ENCODE measurements at places on chromosomes 2 and 18. TPM values are rescaled to one million over a fixed set of nuclear protein-coding genes. Genes with fewer than 3 reads are reported as not detected.

GRCh38 chr2:64086347-64087082, 57.7 kb downstream of the PELI1 start:
- no peak for DNase-seq

- no peak for DNase-seq
Measured at GRCh38 chr2:165905854-165906253, 47.7 kb downstream of the TTC21B start.

DNA sequence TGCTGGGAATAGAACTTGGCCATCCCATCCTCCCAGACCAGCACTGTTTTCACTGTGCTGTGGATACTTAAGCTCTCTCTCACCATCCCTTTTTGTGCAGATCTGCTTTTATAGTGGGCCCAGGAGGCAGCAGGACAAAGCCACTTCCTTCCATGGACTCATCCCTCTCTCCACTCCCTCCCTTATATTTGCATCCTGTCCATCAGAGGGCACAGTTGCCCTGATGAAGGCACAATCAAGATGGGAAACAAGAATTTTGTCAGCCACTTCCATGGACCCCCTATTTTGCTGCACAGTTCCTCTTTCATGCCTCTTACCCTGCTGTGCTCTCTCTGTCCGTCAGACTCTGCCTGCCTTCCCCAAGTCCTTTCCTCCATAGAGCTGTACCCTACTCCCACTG, 338.7 kb downstream of the HRH4 start:
- DNase-seq: no peak

GRCh38 chr2:17309741-17310339, 208.4 kb downstream of the RAD51AP2 start:
- DNase-seq: peak; percentile 49

Gene MAP3K19
- total RNA-seq: not detected

DNA sequence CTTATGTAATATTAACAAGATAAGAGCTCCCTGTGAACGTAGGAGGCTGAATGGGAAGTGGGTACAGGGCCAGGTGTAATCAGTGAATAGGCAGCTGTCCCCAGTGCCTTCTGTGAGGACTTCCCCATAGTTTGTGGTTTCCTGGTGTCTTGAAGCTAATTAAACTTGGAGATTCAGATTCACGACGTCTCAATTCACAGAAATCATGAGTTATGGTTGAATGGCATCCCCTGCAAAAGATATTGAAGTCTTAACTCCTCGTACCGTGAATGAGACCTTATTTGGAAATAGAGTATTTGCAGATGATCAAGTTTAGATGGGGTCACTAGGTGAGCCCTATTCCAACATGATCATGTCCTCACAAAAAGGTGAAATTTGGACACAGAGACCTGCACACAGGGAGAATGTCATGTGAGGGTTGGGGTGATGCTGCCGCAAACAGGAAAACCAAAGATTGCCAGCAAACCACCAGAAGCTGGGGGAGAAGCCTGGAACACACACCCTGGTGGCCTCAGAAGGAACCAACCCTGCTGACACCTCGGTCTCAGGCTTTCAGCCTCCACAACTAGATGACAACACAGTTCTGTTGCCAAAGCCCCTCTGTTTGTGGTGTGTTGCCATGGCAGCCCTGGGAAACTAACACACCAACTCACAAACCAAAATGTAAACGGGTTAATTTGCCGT, 13.2 kb downstream of the ARL4C start:
- no peak for DNase-seq

DNA sequence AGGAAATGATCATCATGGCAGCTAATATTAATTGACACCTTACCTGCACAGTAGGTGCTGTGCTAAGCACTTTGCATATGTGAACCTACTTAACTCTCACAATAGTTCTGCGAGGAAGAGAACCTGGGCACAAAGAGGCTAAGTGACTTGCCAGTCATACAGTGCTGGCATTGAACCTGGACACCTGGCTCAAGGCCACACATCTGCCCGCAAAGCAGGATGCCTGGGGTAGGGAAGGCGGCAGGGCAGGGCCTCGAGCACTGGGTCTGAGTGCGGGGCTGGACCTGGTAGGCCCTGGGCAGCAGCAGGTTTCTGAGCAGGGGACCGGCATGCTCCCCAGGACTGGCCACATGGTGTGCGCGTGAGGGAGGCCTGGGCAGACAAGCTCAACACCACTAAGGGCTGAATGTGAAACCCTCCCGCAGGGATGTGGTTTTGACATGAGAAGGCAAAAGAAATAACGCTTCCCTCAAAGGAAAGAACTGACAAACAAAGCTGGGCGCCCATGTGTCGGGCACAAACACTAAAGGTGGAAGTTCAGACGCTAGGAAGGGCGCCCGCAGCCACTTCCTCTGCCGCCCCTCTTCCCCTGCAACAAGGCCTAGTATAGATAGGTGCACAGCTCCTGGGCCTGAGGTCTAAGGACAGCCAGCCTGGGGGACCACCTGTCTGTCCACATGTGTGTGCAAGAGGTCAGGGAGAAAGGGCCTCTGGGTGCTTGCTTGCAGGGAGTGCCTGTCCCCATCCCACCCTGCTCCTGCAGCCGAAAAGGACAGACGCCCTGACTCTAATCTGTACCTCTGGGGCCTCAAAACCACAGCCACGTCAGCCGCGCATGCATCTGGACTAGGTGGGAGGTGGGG, 92.5 kb downstream of the ZFP36L2 start:
- DNase-seq: no peak

- no peak for DNase-seq
Measured at GRCh38 chr2:217975626-217976025, 27.2 kb downstream of the TNS1 start.

Gene CNGA3
- not detected for total RNA-seq

Gene DSC1
- total RNA-seq: not detected

- no peak for DNase-seq
Measured at GRCh38 chr2:137380610-137381009, 583.7 kb upstream of the HNMT start.

DNA sequence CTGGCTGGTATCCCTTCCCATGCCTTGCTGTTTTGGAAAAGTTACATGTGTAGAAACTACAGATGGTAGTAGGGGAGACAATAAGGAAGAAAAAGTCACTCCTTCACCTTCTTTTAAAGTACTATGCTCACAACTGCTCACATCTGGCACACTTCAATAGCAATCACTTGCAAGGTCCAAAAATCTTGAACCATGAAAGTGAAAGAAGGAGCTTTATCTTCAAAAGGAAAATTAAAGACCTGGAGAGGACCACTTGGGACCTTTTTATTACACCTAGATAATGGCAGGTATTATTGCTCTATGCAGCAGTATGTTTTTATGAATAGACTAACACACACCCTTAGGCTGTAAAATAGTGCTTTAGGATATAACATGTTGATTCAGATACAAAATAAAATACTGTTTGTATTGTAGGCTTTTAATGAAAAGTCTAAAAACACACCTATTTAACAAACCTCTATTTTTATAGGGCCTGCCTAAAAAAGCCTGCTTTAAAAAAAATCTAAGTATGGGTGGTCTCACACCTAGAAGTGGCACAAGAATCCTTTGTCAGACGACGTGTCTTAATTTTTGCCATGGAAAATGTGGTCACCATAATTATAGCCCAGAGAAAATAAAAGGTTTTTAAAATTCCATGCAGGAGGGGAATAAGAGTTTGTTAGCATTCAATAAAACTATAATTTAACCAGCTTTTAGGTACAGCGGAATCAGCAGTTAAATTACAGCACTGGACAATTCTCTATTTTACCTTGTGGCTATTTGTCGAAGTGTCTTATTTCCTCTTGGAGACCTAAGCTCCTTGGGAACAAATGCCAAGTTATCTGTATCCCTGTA, 124.0 kb downstream of the BCL2 start:
- DNase-seq: no peak

Measured in ureter (tissue), 1 donor.